Kidney epithelial cell (primary cell): ENCODE measurements at places on chromosomes 7 and 10. TPM values are rescaled to one million over a fixed set of nuclear protein-coding genes. Genes with fewer than 3 reads are reported as not detected.

The MKX gene
- 3.2 TPM in 2 replicates for total RNA-seq

The TBC1D12 gene
- total RNA-seq: 6.7 and 14.2 TPM in 2 replicates

The IFIT1B gene
- not detected in 2 replicates for total RNA-seq

The SLC26A3 gene
- total RNA-seq: not detected in 2 replicates

The RPEL1 gene
- 0.04 TPM in 1 of 2 replicates, not detected in the other for total RNA-seq

The LRIT1 gene
- not detected in 2 replicates for total RNA-seq

The ITPRID1 gene
- not detected in 2 replicates for total RNA-seq

The VSTM2A gene
- total RNA-seq: not detected in 2 replicates

The GARIN1A gene
- total RNA-seq: 0.17 and 0.68 TPM in 2 replicates

The TFPI2 gene
- total RNA-seq: 33.7 and 52.9 TPM in 2 replicates

The TMEM184A gene
- 5.7 and 5.8 TPM in 2 replicates for total RNA-seq
